BE2C (cell line): ENCODE measurements at places on chromosomes 3 and 15.

DNA sequence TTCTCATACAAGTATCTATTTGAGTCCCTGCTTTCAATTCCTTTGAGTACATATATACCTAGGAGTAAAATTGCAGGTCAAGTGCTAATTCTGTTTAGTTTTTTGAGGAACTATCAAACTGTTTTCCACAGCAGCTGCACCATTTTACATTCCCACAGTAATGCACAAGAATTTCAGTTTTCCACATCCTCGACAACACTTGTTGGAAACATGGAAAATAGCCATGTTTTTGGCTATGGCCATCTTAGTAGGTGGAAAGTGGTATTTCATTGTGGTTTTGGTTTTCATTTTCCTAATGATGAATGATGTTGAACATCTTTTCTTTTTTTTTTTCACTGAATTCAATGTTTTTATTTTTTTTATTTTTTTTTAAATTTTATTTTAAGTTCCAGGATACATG lies 44.4 kb upstream of the TNFAIP8L3 start:
- DNase-seq, result no peak

DNA sequence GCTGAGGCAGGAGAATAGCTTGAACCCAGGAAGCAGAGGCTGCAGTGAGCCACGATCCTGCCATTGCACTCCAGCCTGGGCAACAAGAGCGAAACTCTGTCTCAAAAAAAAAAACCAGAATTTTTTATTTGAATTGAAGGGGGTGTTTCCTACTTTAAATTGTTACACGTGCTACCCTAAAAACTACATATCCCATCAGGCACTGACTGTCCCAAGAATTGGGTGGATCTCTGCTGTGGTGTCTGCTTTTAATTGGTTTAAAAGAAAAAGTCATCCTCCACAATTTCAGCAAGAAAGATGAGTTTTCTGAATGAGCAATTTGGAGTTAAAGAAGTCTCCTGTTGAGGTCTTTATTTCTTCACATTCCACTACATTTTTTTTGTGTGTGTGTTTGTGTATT lies 2.1 kb downstream of the PDIA3 start:
- DNase-seq, result no peak

GRCh38 chr3:154214306-154214705 lies 93.1 kb downstream of the ARHGEF26 start:
- DNase-seq, result no peak

- DNase-seq, result no peak
These were observed 28.9 kb upstream of the PXYLP1 start for GRCh38 chr3:141202682-141203081.

DNA sequence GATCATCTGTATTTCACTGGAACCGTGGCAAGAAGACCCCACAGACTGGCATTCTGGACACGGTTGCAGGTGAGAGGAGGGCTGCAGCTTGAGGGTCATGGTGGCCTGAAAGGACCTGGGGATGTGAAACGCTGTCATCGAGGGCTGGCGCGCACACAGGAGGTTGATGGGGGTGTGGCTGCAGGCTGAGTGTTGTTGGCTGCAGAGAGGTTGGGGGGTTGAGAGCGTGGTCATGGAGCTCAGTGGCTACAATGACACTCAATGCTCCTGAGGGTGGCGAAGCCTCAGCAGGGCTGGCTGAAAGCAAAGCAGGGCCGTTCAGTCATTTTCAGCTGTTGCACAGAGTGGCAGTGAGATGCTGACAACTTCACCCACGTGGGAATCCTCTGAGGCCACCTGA lies 21.0 kb downstream of the CPN2 start:
- DNase-seq, result no peak

DNA sequence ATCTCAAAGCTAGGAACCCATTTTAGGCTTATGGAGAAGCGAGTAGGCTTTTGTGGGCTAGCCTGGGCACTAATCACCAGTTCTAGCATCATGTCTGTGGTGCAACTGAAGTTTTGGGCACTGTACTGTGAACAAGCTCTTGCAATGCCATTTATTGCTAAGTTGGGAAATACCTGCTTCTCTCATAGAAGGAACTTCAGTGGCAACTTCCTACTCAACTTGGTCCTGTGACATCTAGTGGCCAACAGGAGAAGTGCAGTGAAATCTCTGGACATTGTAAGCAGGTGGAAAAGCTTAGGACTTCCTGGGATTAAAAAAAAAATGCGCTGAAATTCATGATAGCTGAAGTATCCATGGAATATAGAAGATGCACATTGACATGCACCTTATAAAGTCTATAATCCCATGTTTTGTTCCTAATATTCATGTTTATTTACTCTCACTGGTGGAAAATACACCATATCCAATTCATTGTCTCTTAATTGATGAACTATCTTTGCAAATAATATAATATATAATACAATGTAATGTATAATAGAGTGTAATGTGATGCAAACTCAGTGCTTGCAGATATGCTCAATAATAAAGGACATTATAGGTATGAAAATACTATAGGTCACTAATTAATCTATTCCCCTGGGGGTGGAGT lies 6.5 kb upstream of the ALDH1A3 start:
- peak; percentile 59 for DNase-seq

DNA sequence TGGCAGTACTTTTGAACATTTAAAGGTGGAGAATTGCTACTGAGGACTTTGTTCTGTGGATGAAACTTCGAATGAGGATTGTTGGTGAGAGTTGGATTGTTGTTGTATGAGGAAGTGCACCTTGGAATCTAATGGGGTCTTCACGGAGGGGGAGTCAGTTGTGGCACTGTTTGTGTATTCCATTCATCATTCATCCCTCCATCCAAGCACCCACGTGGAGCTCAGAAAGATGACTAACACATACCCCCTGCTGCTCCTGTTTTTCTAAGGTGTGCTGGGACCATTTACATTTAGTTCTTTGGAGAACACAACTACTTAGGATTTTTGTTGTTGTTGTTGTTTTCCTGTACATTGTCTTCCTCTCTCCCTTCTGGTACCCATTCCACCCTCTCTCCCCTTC lies 122.6 kb downstream of the IGF1R start:
- DNase-seq, result no peak
